GM20000 (cell line): ENCODE measurements at places on chromosomes 12 and 14.

- no peak for DNase-seq
Measured at GRCh38 chr14:45649051-45649450, 396.0 kb upstream of the MIS18BP1 start.

GRCh38 chr14:59371771-59372170, 93.4 kb downstream of the GPR135 start:
- no peak for DNase-seq

- DNase-seq = no peak
Measured at GRCh38 chr14:35819591-35820540, 6.3 kb upstream of the BRMS1L start.

DNA sequence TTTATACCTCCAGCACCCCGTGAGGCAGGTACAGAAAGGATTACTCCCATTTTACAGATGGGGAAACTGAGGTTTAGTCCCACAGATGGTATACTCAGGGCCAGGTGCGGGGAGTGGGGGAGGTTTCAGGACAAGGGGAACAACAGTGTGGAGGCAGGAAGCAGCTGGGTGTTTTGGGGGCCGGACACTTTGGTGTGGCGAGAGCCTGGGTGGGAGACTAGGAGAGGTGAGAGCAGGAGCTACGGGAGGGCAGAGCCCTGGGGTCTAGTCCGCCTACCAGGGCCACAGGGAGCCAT, 61.7 kb downstream of the DIO3 start:
- no peak for DNase-seq
